ENCODE measurements at places on chromosomes 13 and 19.

DNA sequence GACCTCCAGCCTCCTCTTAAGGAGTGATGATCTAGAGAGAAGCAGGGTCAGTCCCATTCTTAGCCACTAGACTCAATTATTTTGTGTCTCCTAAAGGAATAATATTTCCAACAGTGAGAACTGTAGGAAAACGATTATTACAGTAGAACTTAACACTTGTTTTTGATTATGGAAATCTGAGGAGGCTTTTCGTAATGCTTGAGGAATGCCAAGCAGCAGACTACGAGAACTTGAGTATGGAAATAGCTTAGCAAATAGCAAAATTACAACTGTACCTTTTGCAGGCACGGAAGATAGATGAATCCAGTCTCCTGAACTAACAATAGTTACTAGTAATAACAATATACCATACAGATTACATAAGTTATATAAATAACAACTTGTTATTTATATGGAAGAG, 12.2 kb downstream of the BRD4 start:
- no peak for DNase-seq

DNA sequence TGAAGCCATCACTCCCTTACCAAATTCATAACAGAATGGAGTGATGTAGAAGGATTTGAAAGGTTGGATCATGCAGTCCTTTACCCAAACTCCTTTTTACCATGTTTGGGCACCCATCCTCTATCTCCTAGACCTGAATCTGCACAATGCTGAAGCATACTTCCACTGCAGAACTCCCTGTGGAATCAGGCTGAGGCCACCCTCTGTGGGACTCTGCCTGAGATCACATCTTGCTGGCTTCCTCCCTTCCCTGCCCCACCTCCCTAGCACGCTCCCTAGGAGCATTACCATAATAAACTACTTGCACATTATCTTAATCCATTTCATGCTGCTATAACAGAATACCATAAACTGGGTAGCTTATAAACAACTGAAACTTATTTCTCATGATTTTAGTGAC, 68.4 kb upstream of the VSTM2B start:
- no peak for DNase-seq

- no peak for DNase-seq
Observed at GRCh38 chr13:108142702-108143436, 72.5 kb downstream of the LIG4 start.

DNA sequence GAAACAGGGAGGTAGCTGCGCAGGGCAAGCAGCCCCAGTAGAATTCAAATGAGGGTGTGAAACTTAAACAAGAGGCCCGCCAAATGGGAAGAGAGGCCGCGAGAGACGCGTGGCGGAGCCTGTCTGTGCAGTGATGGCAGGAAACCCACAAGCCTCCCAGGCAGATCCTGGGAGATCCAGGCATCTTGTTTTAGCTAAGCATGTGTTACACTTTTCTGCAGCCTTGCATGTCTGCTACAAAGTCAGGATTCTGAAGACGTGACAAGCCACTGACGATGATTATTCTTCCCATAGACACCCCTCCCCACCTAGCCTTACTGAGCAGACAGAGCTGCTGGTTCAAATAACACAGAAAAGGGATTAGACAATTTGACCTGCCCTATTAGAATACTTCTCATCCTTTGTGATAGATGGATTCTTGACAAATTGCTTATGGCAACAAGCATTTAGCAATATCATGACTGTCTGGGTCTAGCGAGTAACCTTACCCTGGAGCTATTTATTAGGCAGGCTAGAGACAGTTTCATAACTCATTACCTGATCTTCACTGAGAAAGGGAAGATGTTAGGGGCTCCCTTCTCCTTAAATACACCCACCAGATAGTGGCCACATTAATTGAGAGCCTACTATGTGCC, 185.2 kb upstream of the IRS2 start:
- DNase-seq = no peak

All from stimulated activated CD4-positive, alpha-beta T cell treated with anti-CD3 and anti-CD28 coated beads, Interleukin-12 subunit alpha, Interleukin-12 subunit beta, amount 100 ng/mL, for 48 hours (primary cell).